ENCODE measurements at places on chromosomes 12 and 14. TPM values are rescaled to one million over a fixed set of nuclear protein-coding genes. Genes with fewer than 3 reads are reported as not detected.

Gene ADGRD1
- total RNA-seq: not detected

GRCh38 chr12:67645126-67645525 is 3.4 kb upstream of the DYRK2 start:
- peaks cover 12% of the 10 kb centered on the region for H3K4me1 ChIP-seq
- no peak overlapping the region for H3K4me3 ChIP-seq
- peaks cover 4% of the 10 kb centered on the region for H3K27me3 ChIP-seq
- H3K36me3 ChIP-seq: peaks cover 1% of the 10 kb centered on the region
- H3K27ac ChIP-seq: no peak overlapping the region

GRCh38 chr14:105426416-105427130 is 6.9 kb downstream of the MTA1 start:
- no peak for DNase-seq
- H3K27ac ChIP-seq: no peak overlapping the region
- peaks cover 20% of the 10 kb centered on the region for H3K4me1 ChIP-seq
- no peaks in the 10 kb centered on the region for H3K27me3 ChIP-seq
- no peak overlapping the region for H3K4me3 ChIP-seq
- H3K36me3 ChIP-seq: peaks cover 30% of the 10 kb centered on the region

- no peaks in the 10 kb centered on the region for H3K27me3 ChIP-seq
- peaks cover 7% of the 10 kb centered on the region for H3K36me3 ChIP-seq
- H3K4me3 ChIP-seq: no peak overlapping the region
- no peaks in the 10 kb centered on the region for H3K4me1 ChIP-seq
- no peak overlapping the region for H3K27ac ChIP-seq
These were observed 33.0 kb downstream of the SCFD1 start for GRCh38 chr14:30655124-30655523.

All from activated naive CD8-positive, alpha-beta T cell treated with anti-CD3 and anti-CD28 coated beads, Interleukin-2, amount 10 ng/mL, durations not matched to agents 7 days and 5 days (primary cell).